ENCODE measurements at places on chromosomes 7 and 10.
A peak's percentile ranks its signal among the peaks of the same experiment; 100 is the strongest.

DNA sequence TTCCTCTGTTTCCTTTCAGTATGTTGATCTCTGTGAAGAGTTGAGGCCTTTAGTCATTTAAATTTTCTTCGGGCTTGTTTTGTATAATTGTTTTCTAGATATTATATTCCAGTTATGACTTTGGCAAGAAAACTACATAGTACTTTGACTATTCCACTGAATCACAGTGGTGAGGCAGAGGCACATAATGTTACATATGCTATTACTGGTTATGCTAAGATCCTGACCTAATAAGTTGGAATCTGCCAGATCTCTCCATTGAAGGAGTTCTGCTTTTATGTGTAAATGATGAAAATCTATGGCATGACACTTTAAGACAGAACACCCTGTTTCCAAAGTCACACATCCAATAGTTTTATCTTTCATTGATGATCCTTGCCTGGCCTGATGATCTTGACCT lies 83.7 kb downstream of the CYP2C19 start:
- DNase-seq: no peak

DNA sequence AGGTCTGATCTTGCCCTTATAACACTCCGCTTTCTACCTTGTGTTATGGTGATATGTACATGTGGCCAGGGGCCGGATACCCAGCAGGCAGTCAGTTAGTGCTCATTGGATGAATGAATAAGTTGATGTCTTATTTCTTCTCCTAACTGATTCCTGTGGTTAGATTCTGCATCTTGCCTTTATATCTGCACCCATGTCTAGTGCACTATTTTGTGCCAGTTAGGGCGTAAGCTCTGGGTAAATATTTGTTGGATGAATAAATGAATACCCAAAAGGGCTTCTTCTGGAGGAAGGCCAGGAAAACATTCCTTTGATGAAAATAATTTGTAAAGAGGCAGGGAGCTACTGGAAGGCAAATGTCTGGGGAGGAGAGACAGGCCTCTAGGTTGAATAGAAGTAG lies 148.2 kb downstream of the CHN2 start:
- DNase-seq: no peak

GRCh38 chr7:107387573-107388219 lies 82.2 kb upstream of the GPR22 start:
- no peak for DNase-seq

GRCh38 chr10:22481687-22482539 lies 136.6 kb downstream of the SPAG6 start:
- no peak for DNase-seq

DNA sequence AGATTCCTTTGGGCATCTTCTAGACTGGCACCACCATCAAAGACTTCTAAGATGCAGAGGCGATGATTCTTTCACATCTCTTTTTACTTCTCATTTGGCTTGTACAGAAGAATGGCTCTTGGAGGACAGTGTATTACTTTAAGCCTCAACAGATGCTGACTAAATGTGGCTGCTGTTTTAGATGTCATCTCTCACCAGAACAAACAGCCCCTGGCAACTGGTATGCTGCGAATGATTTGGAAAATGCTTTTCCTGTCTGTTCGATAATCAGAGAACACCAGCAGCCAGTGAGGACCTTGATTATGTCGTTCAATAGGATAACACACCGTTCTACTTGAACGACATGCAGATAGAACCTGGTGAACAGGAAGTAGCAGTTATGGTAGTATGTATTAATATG lies 131.8 kb downstream of the RNF216 start:
- no peak for DNase-seq

DNA sequence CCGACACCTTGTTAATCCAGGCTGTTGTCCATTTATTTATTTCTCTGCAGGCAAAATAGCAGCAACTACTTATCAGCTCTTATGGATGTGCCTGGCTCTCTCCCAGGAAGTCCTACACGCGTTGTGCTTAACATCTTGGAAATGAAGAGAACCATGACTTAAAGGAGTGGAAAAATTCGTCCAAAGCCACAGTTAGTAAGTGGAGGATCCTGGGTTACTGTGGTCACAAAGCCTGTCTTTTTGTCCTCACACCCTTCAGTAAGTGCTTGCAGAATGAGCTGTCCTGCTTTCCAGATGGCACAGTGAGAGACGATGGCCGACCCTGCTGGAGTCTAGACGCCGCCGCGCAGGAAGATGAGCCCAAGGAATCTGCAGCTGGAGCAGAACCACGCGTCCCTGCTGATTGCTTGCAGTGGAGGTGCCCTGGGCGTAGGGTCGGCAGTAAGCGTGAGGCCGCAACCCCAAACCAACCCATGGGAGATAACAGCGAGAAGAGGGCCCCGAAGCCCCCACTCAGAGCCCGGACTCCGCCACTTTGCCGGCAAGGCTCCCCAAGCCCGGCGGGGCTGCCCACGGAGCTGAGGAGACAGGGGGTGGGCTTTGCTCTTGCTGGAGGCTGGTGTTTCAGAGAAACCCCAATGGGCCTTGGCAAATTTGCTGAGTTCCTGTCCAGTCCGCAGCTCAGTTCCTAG lies 178.6 kb downstream of the CXCL12 start:
- no peak for DNase-seq

- peak; percentile 56 for DNase-seq
Measured at GRCh38 chr7:36677769-36678437, 46.4 kb downstream of the AOAH start.

GRCh38 chr10:34988397-34989067 lies 101.6 kb downstream of the CUL2 start:
- DNase-seq: no peak

GRCh38 chr10:70462349-70462984 lies 16.1 kb upstream of the PALD1 start:
- no peak for DNase-seq

DNA sequence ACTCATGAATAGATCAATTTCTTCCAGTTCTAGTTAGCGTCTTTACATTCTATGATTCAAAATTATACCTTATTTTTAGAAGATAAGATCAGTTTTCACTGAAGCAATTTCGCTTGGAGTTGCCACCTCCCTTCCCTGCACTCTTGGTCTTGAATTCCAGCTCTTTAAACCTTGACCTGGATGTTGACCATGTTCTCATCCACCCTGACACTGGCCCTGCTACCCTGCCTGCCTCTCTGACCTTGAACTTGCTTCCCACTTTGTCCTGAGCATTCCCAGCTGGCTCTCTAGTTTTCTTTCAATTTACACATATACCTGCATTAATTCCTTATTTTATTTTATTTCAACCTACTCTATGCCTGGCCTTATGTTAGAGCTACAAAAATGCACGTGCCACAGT lies 274.9 kb upstream of the IGFBP3 start:
- DNase-seq: no peak

- no peak for DNase-seq
Measured at GRCh38 chr10:7982727-7983126, 71.8 kb upstream of the GATA3 start.

DNA sequence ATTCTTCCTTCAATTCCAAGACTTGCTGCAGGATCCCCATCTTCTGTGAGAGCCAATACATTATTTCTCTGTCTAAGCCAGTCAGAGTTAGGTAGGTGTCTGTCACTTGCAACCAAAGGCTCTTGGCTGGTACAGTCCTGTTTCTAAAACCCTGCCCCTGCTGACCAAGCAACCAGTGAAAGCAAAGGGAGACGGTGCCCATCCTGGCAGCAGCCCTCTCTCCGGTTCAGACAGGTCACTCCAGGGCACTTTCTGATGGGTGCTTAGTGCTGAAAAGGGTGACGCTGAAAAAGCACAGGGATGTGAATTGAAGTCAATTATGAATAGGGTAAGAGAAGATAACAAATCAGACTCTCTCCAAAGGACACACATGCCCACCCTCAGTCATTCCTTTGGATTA lies 37.5 kb downstream of the SPOCK2 start:
- no peak for DNase-seq

DNA sequence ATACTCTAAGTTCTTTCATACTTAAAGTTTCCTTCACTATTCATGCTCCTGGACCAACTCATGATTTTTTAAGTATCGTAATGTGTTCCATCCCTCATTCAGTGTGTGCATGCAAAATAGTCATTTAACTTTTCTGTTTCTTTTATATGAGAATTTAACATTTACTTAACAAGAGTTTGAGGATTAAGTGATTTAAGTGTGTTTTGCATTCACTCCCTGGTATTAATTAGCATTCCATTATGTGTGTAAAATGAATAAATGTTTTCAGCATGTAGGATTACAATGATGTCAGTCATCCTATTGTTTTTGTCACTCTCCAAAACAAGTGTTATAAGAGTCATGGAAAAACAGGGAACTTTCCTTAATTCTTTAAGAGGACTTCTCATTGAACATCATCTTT lies 457.7 kb downstream of the IPMK start:
- DNase-seq: no peak

DNA sequence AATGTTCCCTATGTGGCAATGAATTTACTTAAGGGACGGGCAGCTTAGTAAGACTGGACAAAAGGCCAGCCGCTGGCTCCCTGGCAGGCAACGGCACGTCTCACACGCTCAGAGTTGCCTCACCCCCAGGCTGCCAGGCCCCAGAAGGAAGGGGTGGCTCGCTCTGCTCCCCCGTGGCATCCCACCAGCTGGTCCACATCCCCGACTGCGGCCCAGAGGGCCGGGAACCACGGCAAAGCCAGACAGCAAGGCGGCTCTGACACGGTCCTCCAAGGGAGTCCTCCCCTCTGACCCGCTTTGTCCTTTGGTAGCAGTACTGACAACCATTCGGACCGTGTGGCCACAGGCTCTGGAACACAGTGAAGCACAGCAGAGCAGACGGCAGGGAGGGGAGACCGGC lies 34.1 kb downstream of the NUDT1 start:
- no peak for DNase-seq
